Foreskin melanocyte (primary cell): ENCODE measurements at places on chromosomes 3 and 15.
A peak's percentile ranks its signal among the peaks of the same experiment; 100 is the strongest.

DNA sequence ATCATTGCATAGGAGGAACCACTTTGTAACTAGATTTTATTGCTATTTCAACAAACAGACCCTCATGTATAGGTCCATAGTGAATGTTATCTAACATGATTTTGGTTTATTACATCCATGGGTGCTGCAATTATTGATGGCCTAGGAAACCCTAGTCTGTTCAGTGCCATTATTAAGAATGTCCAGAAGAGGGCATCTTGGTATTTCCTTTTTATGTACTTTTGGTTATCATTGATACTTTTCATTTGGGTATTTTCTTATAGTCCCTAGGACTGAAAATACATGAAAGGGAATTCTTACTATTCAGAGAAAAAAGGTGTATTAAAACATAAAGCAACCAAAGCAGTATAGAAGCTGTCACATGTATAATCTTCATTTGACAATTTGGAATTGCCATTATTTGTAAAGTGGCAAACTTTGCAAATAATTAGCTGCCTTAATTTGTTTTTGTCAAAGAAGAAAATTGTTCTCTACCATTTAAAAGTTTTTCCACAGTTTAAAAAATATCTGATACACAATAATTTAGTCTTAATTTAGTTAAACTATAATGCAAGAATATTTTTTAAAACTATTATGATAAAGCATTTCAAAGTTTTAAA, 48.7 kb downstream of the CNOT10 start:
- peak; percentile 27 for DNase-seq

GRCh38 chr15:57890351-57890750, 175.2 kb downstream of the ALDH1A2 start:
- no peak for DNase-seq

DNA sequence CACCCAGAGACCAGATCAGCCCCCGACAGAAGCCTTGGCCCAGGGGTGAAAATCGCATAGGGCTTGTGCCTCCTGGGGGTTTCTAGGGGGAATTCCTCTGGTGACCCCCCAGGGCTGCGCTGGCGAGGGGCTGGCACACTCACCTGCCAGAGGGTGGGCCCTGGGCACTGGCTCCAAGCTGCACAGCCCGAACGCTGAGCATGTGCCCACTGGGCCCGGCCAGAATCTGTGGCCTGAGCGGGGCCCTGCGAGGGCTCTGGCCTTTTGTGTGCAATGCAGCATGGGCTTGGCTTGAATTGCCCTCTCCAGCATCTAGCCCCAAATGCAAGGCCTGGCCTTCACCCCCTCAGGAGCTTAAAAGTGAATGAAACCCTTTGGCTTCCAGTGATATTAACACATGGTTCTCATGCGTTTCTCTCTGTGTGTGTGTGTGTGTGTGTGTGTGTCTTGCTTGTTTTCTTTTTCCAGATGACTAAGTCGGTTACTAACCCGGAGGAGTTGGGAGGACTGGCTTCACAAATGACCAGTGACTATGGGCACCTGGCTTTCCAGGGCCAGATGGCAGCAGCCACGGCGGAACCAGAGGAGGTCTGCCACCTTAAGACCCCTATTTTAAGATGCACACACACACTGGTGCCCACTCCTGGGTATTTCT, 259.1 kb upstream of the TPM1 start:
- DNase-seq: no peak

- no peak for DNase-seq
Measured at GRCh38 chr3:65706301-65706700, 332.4 kb downstream of the MAGI1 start.

DNA sequence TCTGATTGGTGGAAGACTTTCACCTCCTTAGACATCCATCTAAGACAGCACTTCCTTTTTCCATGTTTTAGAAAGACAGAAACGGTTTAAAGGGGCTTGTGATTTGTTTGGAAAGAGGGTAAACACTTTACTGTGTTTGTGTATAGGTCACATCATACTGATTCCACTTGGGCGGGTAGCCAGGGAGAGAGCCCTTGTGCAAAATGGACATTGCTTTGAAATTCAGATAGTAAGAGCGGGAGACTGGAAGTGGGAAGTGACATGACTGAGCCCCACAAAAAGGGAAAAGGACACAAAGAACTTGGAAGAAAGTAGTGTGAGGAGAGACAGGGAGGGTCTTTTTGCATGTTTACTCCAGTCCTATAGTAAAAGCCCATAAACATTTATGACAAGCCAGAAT, 195.6 kb upstream of the CNTN4 start:
- DNase-seq: no peak
